GOT3 (cell line): ENCODE measurements at places on chromosomes 13 and 19.

GRCh38 chr13:111626371-111627305 lies 306.2 kb downstream of the TEX29 start:
- no peak for DNase-seq

DNA sequence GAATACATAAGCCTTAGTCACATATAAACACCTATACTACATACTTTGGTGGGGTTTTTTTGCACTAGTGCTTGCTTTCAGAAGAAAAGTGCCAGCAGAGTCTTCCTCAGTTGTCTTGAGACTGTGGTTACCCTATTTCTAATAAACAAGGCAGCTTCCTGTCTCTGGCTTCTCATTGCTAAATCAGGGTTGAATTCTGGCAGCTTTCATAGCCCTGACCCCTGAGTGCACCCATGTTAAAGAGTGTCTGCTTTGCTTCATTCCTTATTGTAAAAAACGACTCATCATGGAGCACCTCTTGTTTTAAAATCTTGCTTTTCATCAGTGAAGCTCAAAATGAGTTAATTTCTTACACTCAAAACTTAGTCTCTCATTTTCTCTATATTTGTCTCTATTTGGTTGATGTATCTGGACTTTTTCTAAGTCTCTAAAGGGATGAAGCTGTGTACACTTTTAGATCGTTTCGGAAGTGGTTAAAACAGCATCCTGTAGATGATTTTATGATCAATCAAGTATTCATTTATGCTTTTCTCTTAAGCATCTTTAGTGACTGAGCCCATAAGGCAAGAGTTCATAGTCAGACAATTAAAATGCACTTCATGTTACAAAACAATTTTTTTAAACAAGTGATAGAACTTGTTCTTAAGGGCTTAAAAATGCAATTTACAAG lies 72.1 kb downstream of the KLF12 start:
- no peak for DNase-seq

DNA sequence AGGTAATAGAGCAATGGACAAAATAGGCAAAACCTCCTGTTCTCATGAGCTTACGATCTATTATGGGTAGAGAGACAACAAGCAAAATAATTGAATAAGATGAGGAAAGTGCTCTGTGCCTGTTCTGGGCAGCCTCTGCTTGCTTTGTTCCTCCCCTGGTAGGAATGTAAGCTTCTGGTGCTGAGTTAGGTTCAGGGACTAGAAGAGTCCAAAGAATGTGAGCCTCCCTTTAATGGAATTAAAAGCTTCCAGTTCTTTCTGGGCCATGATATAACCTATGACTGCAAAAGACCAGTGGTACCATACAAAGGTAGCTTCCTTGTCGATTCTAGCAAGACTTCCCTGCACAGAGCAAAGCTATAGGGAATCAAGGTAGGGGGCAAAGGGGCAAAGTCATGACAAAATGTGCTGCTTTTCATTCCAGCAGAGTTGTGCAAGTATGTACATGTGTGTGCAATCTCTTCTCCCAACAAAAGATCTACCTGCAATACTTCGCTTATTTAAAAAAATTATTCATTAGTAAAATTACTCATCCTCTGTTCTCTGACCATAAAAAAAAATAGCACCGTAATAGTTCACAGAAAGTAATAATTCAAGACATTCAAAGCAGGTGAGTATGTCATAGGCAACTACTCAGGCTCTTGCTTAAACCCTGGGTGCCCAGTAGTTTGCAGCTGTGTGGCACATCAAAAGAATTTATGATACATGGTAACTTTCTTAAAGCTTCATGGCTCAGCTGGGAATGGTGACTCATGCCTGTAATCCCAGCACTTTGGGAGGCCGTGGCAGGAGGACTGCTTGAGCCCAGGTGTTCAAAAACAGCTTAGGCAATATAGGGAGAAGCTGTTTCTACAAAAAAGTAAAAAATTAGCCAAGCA lies 21.4 kb downstream of the ACOD1 start:
- no peak for DNase-seq

DNA sequence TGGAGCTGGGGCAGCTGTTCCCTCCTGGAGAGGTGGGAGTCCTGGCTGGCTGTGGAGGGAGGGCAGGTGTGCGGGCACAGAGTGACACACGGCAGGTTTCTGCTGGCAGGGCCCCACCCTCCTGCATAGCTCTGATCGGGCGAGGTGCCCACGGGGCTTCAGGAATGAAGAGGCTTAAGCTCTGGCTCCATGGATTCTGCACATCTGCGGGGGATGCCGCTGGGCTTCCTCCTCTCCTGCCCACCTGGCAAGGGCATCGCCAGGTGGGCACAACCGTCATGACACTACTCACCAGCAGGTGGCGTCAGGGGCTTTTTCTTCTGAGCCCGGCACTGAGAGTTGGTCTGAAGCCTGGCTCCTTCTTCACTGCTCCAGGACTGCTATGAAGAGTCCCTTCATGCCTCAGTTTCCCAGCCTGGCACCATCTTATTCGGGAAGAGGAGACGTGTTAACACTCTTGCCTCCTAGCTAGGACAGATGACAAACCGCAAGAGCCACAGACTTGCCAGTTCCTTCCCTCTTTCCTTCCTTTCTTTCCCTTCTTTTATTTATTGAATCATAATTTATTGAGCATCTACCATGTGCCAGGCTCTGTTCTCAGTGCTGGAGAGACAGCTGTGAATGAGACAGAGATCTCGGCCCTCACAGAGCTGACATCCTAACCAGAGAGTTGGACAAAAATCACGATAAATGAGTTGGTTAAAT lies 15.2 kb upstream of the PAK4 start:
- no peak for DNase-seq
